Natural killer cell (primary cell): ENCODE measurements at places on chromosomes 2 and 18. TPM values are rescaled to one million over a fixed set of nuclear protein-coding genes. Genes with fewer than 3 reads are reported as not detected.

DNA sequence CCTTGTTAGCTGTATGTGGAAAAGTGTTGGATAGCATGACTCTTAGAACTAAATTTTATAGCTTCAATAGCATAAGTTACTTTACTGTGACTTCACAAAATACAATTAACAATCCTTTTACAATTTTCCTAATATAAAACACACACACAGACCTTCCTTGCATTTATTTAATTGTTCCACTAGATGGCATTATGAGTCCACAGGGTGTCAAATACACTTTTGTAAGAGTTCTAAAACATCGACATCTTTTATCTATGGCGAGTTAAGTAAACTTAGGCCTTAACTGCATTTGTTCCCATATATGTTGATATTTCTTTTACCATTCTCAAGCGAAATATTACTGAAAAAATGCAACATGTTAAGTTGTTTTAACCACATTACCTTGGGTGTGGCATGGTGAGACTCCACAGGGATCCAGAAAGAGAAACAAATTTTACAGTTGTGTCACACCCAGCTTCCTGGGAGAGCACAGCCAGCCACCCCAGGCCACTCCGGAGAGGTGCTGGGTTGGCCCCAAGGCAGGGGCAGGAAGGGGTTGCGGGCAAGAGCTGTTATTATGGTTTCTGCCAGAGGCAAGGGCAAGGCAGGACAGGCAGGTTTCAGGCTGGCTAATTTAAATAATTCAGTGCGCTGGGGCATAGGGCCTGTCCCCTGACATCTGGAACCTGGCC lies 312.4 kb upstream of the MC4R start:
- no peaks in the 10 kb centered on the region for H3K4me1 ChIP-seq
- no peak overlapping the region for H3K27ac ChIP-seq
- no peak for DNase-seq
- H3K27me3 ChIP-seq = no peaks in the 10 kb centered on the region

Gene IL18RAP
- total RNA-seq = 203 TPM

DNA sequence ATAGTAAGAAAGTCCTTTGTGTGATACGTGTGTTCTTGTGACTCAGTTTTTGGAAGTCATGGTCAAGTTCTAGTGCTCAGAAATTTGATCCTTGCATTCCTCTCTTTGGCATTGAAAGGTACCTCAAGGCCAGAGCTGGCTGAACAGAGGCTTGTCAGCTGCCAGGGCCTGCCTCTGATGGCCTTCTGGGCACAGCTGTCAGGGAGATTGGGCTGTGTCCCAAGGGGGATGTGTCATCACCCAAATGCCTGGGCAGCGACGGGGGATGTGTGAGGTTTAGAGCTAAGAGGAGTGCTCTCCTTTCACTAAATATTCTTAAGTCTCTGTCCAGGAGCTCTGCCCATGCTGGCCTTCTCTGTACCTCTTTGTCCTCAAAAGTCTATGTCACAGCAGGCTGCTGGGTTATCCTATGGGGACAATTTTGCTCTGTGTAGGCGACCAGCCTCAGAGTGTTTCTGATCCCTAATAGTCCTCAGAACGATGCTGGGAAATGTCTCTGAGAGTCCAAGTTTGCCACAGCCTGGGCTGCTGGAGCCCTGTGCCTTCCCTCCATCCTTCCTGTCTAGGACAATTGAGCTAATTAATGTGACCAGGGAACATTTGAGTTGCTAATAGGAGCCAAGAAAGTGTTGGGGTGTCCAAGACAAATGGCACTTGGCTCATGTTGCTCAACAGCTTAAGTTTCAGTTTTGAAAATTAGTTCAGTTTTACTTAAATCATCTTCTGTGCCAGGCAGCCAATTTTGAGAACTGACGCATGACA lies 115.4 kb upstream of the ZNF521 start:
- H3K27ac ChIP-seq = no peak overlapping the region
- no peak for DNase-seq
- H3K27me3 ChIP-seq = no peaks in the 10 kb centered on the region

GRCh38 chr2:100627330-100628300 lies 64.8 kb downstream of the PDCL3 start:
- H3K27me3 ChIP-seq = no peaks in the 10 kb centered on the region
- no peak overlapping the region for H3K27ac ChIP-seq
- no peak for DNase-seq
- H3K4me1 ChIP-seq = no peaks in the 10 kb centered on the region

Gene CHRND
- total RNA-seq = not detected

- no peaks in the 10 kb centered on the region for H3K4me1 ChIP-seq
- no peak for DNase-seq
- no peaks in the 10 kb centered on the region for H3K27me3 ChIP-seq
- no peak overlapping the region for H3K4me3 ChIP-seq
Measured at GRCh38 chr2:226352941-226353560, 446.6 kb downstream of the IRS1 start.

Gene SEMA4C
- 78.1 TPM for total RNA-seq
